ENCODE measurements at places on chromosomes 7 and 10.

- no peak for DNase-seq
Measured at GRCh38 chr7:14762561-14762960, 140.0 kb downstream of the DGKB start.

DNA sequence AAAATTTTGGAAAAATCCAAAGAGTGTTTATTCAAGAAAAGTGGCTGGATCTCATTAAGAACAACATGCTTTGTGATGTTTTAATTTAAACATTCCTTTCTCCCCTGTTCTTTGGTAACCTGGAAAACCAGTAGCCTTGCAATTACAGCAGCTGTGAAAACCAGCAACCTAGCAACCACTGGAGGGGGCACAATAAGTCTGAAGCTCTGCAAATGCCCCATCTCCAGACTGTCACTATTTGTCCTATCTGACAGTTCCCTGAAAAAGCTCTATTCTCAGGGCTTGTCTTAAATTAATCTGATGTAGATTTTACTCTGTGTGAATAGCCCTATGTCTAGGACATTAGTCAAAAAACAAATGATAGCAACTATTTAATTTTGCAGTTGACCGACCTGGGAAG, 137.6 kb upstream of the THSD7A start:
- DNase-seq = no peak

DNA sequence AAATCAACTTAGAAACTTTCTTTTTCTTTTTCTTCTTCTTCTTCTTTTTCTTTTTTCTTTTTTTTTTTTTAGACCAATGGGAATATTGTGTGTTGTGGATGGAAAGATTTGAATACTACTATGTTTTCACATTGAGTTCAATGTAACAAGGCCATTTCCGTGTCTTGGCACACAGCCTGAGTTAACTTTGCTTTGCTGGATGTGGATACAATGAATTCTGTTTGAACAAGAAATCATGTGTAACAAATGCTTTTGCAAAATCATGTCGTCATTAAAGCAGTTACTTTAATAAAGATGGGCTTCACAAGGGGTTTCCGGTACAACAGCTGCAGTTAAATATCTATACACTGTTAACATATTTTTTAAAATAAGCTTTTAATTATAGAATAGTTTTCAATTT, 13.5 kb upstream of the ENTPD1 start:
- no peak for DNase-seq

GRCh38 chr10:36443233-36443632, 682.2 kb upstream of the ANKRD30A start:
- DNase-seq = no peak

DNA sequence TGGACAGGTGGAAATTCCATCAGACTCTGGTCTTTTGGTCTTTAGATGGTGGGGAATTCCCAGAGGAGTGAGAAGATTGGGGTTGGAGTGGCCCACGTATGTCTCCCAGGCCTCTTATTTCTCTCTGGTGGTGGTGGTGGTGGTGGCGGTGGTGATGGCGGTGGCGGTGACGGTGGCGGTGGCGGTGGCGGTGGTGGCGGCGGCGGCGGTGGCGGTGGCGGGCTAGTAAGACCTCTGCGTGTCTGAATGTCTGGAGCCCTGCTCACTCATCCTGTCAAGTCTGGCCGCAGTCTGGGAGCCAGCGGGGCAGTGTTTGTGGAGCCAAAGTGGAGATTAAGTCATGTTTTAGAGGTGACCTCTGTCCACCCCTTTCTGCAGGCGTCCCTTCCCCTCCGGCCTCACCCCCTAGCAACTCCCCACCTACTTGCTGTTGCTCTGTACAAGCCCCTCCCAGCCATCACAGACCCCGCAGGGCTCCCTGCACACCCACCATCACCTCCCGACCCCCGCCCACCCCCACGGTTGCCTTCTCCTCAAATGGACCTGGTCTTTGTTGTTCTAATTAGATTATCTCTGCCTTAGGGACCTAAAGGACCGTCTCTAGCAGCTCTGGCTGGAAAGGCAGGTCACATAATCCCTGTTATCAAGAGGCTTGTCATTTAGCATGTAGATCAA, 165.0 kb upstream of the TBX20 start:
- DNase-seq = no peak

- DNase-seq = no peak
Measured at GRCh38 chr7:159070431-159071148, 74.1 kb downstream of the VIPR2 start.

GRCh38 chr7:22268884-22269421, 88.0 kb downstream of the RAPGEF5 start:
- DNase-seq = no peak

Data from activated effector memory CD4-positive, alpha-beta T cell treated with Interleukin-2 at 50 U/mL for 16 hours (primary cell).